ENCODE measurements at places on chromosomes 12 and 14.

GRCh38 chr12:532908-533565 lies 73.3 kb downstream of the B4GALNT3 start:
- no peak for DNase-seq

DNA sequence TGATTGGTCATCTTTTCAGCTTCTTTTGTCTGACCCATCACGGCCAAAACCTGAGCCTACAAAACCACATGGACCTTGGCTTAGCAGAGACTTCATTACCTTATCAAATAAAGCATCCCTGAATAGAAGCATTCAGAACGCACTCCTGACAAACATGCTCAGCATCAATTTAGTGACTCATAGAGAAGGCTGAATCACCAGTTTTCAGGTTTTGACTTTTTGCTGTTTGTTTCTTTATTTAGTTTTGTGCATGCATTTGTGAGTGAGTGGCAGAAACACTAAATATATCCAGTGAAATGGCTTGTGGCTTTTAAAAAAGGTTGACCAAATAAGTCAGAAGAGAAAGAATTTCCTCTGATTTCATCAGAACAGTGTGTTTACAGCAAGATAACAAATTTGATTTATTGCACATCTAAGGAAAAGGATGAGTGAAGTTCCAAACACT lies 19.0 kb upstream of the OVCH1 start:
- no peak for DNase-seq

GRCh38 chr14:95490138-95490509 lies 26.3 kb downstream of the SYNE3 start:
- no peak for DNase-seq

DNA sequence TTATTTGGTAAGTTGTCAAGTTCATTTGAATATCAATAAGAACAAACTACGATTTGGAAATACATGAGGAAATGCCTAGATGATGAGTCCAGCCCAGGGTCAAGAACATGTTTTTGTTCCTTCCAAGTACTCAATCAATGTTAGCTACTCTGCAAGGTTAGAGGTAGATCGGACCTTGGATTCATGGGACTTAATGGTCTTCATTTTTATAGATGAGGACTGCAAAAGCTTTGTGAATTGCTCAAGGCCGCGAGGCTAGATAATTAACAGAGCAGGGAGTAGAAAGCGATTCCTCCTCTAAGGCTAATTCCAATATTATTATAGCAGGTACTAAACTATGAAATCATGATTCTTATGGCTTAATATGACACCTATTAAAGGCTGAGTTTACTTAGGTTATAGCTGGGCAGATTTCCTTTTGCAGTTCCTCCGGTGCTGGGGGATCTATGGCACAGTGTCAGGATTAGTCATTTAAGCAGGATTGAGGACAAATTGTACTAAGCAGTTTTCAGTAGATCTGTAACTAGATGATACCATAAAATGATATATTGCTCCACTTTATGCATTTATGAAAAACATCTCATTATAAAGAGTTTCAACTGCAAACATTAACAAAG lies 19.8 kb downstream of the NR1H4 start:
- no peak for DNase-seq
